ENCODE measurements at places on chromosomes 16 and 17.

DNA sequence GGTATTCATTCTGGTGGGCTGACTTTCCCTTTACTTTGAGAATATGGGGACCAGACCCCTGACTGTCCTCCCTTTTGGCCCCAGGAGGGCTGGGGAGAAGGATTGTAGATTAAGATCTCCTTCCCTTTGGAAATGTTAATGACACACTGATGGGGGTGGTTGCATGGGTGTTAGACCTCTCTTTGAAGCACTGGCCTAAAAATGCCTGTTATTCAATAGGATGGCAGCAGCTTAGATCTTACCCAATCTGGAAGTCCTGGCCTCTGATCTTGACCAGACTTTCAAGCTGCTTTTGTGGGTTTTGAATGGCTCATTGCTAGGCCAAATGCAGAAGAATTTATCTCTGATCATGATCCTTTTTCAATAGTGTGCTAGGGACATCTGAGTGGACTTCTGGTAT is 25.7 kb downstream of the MAP3K3 start:
- DNase-seq, result no peak

DNA sequence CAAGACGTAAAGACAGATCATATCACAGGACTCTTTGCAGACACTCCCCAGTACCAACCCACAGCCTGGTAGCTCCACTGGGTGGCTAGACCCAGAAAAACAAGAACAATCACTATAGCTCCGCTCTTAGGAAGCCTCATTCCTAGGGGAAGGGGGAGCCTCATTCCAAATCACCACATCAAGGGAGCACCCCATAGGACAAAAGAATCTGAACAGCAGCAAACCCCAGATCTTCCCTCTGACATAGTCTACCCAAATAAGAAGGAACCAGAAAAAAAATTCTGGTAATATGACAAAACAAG is 237.8 kb downstream of the CEP112 start:
- DNase-seq, result no peak

DNA sequence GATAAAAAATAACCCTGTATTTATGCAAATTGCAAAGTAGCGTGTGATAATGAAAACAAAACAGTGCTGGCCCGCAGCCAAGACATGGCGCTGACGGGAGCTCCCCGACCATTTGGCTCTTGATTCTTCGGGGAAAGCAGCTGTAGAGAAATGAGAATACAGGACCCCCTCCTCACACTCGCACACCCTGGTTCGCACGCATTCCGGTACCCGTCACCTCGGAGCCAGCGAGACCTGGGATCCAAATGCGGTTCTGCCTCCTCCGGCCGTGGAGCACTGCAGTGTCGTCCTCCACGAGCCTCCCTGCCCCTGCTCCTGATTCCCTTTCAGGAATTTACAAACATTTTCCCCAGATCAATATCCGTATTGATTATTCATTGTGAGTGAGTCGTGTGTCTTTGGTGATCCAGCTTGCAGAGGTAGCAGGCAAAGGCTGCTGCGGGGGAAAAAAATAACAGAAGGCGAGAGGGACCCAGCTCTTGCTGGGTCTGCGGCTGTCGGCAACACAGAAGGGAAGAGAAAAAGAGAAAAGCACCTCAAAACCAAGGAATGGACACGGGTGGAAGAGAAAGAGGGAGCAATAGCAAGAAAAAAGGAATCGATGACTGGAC is 184.1 kb upstream of the ZFHX3 start:
- no peak for DNase-seq

DNA sequence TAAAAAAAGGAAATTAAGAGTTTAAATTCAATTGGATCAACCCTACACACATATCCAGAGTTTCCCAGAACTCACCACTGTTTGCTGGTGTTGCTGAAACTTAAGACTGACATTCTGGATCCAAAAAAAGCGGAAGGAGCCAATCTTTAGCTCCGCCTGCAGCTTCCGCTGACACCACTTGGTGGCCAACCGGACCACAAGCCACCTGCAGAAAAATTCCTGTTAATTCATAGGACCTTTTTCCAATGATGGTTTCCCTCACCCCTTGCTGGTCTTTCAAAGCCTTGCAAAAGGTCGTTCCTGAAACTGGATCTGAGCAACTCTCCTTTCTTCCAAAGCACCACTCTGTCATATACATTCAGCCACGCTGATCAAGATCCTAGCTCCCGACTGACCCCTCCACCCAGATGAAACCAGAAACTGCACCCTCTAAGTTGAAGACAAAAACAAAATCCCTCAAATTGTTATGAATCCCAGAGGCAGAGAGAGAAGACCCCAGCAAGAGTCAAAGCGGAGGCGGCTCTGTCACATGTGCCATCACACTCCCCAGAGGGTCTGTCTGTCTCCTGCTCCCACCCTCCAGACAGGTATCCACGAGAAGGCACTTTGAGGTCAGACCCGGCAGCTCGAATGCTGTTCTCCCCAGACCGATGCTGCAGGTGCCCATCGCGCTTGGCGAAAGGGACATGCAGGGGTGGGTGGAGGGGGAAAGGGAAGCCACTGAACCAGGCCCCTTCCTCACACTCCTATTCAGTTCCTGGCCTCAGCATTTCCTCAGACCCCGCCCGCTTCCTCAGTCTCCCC is 773 bp downstream of the BLTP2 start:
- DNase-seq, result peak; percentile 54

- no peak for DNase-seq
Observed at GRCh38 chr17:18967916-18968315, 16.0 kb downstream of the SLC5A10 start.

DNA sequence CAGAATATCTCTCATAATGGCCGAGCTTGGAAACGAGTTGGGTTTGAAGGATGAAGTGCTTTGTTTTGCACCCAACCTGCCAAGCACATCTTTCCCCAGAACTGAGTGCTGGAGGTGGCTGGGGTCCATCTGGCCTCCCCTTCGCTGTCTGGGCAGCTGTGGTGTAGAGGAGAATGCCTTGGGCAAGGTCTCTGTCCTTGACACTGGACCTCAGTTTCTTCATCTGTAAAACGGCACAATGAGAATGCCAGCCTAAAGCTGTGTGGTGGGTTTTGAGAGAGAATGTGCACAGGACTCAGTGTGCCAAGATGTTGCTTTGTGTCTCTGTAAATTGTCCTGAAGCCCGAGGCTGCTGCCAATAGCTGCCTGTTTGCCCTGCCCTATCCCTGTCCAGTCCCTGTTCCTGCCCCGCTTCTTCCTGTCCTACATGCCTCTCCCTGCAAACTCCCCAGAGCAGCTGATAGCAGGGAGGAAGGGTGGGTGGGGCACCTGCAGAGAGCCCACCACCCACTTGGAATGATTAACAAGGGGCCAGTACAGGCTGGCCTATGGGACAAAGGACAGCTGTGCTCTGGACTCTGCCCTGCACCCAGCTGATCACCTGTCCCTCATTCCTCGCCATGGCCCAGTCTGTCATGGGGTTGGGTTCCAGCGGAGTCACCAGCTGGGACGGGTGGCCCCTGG is 15.3 kb downstream of the LASP1 start:
- no peak for DNase-seq

DNA sequence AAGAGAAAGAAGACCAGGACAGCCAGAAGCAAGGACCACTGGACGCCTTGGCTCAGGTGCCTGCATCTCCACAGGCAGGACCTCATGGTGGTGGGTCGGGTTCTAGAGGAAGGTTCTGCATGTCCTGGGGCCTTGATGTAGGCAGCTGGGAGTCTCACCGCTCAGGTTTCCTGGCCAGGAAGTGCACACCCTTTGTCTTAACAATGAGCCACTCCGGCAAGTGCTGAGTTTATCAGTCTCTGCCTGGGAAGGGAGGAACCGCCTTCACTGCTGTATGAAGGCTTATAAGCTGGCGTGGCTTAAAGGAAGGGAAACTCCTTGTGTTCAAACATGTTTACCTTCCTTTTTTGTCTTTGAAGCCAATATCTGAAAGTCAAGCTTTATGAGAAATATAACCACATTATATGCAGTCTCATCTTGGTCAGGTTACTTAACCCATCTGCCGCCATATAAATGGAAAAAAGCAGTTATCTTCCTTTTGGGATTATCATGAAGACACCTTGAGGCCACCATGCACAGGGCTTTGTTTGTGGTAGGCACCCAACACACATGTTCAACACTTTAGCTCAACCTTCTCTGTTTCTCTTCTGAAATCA is at the start of gene ST6GALNAC1:
ST6GALNAC1 (minus strand) TSS at position 205 of the 596 bp plus-strand sequence; CDS start at position 86, 119 bp downstream.
- DNase-seq, result no peak

DNA sequence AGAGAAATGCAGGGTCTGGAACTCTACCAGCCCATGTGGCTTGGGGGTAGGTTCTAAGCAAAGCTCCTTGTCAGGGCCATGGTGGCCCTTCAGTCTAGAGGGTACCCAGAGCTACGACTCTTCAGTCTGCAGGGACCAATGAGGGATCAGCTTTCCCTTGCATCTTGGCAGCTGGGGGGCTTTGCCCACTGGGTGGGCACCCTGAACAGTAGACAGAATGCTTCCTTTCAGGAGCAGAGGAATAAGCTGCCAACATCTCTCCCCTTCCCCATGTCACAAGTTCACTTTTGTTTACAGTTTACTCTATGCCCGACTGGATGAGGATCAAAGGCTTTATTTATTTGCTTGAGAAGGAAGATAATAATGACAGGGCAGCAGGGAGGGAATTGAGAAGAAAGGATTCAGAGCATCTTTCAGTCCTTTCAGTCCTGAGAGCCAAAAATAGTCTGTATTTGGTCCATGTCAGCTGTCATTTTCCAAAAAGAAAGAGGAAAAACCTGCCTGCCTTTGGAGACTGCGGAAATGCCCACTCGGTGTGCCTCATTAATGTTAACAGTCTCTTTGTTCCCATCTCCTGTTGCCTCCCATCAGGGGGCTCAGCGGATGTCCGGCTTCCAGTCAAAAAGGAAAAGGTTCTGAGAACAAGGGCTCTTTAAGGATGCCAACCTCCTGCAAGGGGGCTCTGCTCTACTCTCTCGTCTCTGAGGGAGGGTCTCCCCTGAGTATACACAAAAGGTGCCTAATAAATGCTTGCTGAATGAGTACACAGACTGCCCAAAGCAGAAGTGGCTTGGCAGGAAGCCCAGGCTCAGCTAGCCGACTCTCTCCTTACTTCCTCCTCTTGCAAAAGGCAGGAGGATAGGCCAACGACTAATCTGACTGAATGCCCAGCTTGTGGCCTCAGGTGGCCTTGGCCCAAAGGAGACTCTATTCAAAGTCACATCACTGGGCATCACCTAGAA is 17.1 kb downstream of the TRAF4 start:
- no peak for DNase-seq

- no peak for DNase-seq
Observed at GRCh38 chr17:8944748-8945147, 20.8 kb downstream of the PIK3R5 start.

- peak; percentile 72 for DNase-seq
Observed at GRCh38 chr17:41688641-41689496, at the start of gene EIF1. EIF1 (plus strand) TSS chr17:41688885; CDS start chr17:41689039, 154 bp downstream.

- DNase-seq, result no peak
Observed at GRCh38 chr17:55764610-55765009, 13.8 kb downstream of the PCTP start.

DNA sequence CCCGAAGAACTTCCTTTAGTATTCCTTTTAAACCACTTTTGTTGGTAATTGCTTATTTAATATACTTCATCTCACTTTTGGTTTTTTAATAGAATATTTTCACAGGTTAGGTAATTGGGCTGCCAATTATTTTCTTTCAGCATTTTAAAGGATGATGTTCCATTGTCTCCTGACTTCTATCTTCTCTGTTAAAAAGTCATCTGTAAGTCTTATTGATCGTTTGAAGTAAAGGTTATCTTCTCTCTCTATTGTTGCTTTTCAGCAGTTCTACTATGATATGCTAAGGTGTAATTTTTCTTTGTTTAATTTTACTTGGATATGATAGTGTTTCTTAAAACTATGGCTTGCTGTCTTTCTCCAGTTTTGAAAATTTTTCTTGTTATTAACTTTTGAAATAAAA is 307.5 kb downstream of the MAP2K4 start:
- DNase-seq, result no peak

- peak; percentile 9 for DNase-seq
Observed at GRCh38 chr17:37607637-37608331, 1.4 kb downstream of the SYNRG start.

DNA sequence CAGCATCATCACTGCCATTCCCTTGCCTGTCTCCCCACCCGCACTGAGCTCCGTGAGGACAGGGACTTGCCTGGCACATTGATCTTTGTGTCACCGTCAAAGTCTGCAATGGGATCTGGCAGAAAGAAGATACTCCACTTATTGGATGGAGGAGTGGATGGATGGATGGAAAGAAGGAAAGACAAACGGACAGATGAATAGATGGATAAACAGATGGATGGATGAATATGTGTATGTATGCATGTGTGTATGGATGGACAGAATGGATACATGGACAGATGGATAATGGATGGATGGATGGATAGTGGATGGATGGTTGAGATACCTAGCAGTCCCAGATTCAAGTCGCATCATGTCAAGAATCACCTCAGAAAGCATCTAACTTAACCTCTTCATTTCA is 99.9 kb downstream of the SDK2 start:
- DNase-seq, result no peak

DNA sequence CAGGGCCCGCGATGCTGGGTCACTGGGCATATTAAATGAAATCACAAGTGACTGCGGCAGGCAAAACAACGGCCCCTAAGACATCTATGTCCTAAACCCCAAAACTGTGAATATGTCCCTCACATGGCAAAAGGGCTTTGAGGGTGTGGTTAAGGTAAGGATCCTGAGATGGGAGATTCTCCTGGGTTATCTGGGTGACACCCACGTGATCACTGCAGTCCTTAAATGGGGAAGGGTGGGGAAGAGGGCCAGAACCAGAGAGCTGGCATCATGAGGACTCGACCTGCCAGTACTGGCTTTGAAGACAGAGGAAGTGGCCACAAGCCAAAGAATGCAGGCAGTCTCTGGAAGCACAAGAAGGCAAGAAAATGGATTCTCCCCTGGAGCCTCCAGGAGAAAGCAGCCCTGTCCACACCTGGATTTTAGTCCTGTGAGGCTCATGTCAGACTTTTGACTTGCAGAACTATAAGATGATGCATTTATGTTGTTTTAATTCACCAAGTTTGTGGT is 12.5 kb downstream of the COTL1 start:
- no peak for DNase-seq

DNA sequence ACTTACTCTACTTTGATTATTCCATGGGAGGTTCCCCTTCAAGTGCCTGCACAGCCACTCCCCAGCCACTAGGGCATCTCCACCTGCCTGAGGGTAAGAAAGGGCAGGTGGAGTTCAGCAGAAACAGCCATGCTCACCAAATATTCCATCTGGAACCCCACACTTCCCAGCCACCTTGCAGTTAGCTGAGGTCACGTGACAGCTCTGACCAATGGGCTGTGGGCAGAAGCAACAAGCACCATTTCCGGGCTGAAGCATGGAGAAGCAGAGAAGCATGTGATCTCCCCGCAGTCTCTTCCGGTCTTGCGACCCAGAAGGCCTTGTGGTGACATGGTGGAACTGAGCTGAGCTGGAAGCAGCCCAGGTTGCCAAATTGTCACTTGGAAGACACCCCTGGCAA is 108.6 kb downstream of the CCT6B start:
- no peak for DNase-seq

- DNase-seq, result no peak
Observed at GRCh38 chr17:70006159-70006558, 68.9 kb upstream of the KCNJ16 start.

DNA sequence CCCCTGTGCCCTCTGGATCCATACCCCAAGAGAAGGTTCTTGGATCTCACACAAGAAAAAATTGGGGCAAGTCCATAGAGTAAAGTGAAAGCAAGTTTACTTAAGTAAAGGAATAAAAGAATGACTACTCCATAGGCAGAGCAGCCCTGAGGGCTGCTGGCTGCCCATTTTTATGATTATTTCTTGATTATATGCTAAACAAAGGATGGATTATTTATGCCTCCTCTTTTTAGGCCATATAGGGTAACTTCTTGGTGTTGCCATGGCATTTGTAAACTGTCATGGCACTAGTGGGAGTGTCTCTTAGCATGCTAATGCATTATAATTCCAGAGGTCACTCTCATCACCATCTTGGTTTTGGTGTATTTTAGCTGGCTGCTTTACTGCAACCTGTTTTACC is 70.8 kb downstream of the NLK start:
- no peak for DNase-seq

GRCh38 chr17:36151891-36152638 is 24.4 kb downstream of the TBC1D3B start:
- no peak for DNase-seq
